ENCODE measurements at places on chromosomes 16 and 17.

GRCh38 chr17:63653050-63653449, 30.8 kb downstream of the MAP3K3 start:
- DNase-seq = no peak

DNA sequence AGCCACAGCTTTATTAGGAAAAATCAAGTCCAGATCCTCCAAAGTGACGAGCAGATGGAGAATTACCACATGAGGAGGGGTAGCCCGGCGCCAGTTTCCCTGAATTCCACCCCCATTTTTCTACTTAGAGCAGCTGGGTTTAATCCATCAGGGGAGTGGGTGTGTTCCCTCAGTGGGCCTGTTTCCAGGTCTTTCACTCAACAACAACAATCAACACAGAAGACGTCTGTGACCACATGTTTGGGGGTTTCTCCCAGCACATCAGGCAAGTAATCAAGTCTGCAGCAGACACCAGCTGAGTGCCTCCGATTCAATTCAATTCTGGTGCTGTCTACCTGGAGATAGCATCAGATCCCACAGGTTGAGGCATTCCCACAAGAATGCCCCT, 6.8 kb downstream of the SLC6A2 start:
- DNase-seq = no peak

DNA sequence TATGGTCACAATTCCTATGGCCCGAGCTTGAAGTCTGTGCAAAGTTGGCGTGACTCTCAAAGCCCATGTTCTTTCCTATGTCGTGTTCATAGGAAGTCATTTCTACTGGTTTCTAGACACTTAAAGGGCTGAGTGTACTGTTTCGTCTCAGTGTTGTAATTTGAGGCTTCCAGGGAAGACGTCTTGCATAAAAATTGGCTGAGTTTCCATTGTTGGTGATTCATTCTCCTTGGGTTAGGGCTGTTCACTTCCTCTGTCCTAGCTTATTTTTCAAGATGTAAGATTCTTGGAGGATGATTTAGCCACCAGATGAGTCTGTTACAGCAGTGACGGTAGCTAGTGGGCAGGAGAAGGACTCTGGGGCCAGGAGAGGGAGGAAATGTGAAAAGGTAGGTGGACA, 43.1 kb downstream of the PIK3R5 start:
- no peak for DNase-seq

DNA sequence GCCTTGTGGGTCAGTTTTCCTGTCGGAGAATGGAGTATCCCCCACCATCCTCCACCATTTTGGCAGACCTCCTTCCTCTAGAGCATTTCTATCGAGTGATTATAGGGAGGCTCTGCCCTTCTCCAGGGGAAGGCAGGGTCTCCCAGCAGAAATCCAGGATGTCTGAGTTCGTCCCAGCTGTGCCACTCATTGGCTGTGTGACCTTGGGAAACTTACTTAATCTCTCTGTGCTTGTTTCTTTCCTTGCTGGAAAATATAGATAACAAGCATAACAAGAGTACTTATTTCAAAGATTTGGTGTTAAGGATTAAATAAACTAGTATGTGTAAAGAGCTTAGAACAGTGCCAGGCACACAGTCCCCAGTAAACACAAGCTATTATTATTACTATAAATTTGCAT, 14.8 kb downstream of the ATP2A3 start:
- DNase-seq = no peak

DNA sequence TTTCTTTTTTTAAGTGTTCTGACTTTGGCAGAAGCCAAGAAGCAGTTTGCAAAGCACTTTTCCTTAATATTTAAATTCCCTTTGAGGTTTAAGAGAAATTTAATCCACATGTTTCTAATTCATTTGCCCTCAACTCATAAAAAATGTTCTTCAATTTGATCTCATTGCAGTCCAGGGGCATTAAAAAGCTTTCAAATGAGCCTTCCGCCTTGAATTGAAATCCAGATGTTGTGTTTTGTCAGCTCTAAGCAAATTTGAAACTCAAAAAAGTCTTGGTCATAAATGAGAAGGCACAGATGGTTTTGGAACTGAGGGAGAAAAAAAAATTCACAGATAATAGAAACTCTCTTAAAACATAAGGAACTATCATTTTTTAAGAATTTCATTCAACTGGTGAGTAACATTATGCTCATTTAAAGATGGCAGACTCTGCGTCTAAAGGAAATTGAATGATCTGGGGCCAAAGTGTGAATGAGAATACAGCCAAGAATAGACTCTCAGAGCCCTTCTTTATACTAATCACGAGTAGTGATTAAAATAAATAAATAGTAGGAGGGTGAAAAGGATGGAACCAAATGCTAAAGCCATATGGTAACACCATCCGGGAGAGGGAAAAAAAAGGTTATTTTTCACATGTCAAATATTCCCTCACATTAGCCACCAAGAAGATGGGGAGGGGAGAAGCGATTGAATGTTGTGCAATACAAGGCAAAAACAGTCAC, 1304.7 kb downstream of the CDH8 start:
- DNase-seq = no peak

DNA sequence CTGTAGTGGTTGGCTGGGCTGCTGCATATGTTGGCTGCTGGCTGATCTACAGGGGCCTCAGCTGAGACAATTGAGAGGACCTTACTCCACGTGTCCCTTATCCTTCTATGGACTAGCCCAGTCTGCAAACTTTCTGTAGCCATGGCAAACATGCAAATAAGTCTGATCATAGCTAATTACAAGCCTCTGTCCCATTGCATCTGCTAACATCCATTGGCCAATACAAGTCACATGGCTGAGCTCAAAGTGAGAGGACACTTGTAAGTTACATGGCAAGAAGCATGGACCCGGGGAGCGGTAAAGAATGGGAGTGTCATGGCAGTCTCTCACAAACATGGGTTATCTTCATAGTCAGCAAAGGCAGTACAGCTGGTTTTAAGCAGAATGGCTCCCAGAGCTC, 11.6 kb upstream of the IL4R start:
- DNase-seq = no peak

Measured in activated naive CD4-positive, alpha-beta T cell treated with anti-CD3 and anti-CD28 coated beads, Interleukin-2, amount 10 ng/mL, durations not matched to agents 7 days and 5 days (primary cell).